ENCODE measurements at places on chromosomes 12 and 14.

- no peak for DNase-seq
Measured at GRCh38 chr14:95895720-95896119, 19.1 kb downstream of the TUNAR start.

GRCh38 chr14:37992499-37992898, 215.2 kb upstream of the SSTR1 start:
- DNase-seq = no peak

DNA sequence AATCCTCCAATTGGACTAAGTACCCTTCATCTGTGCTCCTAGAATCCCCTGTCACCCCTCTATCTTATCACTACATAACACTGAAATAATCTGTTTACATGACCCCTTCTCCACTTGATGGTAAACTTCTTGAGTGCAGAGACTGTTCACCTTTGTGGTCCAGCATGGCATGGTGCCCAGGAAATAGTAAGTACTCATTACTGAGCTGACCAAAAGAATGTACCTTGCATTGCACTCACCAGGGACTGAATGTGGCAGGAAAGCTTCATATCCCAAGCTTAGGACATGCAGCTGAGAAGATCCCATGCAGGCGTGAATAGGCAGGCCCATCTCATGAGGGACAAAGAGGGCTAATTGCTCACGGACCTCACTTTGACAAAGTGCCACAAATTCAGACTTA, 1.4 kb upstream of the GARIN2 start:
- DNase-seq = peak; percentile 90

GRCh38 chr14:96106891-96107290, 67.7 kb downstream of the C14orf132 start:
- DNase-seq = no peak

- DNase-seq = no peak
Measured at GRCh38 chr12:14942196-14942931, 4.0 kb upstream of the ERP27 start.

DNA sequence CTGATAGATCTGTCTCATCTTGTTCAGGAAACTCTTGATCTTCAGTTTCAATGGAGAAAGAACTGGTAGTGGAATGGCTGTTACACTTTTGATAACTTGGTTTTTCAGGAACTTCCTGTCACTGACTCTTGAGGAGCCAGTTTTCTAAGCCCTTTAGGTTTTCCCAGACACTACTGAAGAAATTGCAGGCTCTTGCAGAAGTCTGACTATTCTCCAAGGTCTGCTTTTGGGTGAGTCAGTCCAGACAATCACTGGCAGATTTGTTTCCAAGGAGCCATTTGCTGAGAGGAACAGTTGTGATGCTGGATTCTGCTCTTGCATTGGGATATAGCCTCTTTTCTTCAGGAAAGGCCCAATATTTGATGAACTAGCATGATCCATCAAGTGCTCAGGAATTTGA, 468.0 kb downstream of the FUT8 start:
- no peak for DNase-seq

Data from mammary epithelial cell (primary cell).